ENCODE measurements at places on chromosomes 6 and 20. TPM values are rescaled to one million over a fixed set of nuclear protein-coding genes. Genes with fewer than 3 reads are reported as not detected.

- no peak for DNase-seq
These were observed 49.7 kb upstream of the ENPP4 start for GRCh38 chr6:46080111-46080510.

GRCh38 chr6:1814279-1814678 lies 204.6 kb downstream of the FOXC1 start:
- no peak for DNase-seq

The C6orf141 gene
- total RNA-seq, result 21.5 TPM

The ASF1A gene
- total RNA-seq, result 46.9 TPM

GRCh38 chr20:36775826-36776225 lies 2.3 kb upstream of the DSN1 start:
- DNase-seq, result no peak

The GABRR1 gene
- 0.02 TPM for total RNA-seq

GRCh38 chr6:136403110-136403980 lies 113.7 kb upstream of the BCLAF1 start:
- DNase-seq, result peak; percentile 89

- no peak for DNase-seq
These were observed 43.4 kb downstream of the HLA-C start for GRCh38 chr6:31228476-31228875.

DNA sequence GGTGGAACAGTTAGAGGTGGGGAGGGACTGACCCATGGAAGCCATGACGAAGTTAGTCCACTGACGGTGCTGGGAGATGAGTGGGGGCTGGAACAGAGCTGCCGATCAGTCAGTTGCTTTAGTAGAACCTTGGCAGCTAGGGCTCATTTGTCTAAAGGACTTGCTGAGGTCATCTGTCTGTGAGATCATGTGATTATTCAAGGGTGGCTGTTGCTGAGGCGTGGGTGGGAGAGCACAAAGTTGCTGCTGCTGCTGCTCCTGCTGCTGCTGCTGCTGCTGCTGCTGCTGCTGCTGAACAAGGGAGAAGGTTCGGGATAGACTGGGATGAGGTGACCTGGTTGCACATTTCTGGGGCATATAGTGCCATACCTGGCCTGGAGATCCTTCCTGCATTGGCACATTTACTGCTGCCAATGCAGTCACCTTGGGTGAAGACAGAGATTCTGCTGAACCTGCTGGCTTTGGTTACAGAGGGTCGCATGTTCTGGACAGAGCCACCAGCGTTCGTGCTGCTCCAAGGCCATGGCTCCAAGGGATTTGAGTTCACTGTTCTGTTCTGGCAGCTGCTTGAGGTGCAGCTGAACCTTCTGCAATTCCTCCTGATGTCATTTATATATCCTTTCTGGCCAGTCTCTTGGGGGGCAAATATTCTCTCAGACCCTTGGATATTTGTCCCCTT lies 840.5 kb downstream of the HACE1 start:
- DNase-seq, result no peak

GRCh38 chr6:12886961-12887775 lies 170.6 kb downstream of the PHACTR1 start:
- peak; percentile 69 for DNase-seq

The KCNG1 gene
- total RNA-seq, result 6.2 TPM

- no peak for DNase-seq
These were observed 116.4 kb upstream of the THEMIS start for GRCh38 chr6:128017288-128017687.

The TAGAP gene
- total RNA-seq, result not detected

DNA sequence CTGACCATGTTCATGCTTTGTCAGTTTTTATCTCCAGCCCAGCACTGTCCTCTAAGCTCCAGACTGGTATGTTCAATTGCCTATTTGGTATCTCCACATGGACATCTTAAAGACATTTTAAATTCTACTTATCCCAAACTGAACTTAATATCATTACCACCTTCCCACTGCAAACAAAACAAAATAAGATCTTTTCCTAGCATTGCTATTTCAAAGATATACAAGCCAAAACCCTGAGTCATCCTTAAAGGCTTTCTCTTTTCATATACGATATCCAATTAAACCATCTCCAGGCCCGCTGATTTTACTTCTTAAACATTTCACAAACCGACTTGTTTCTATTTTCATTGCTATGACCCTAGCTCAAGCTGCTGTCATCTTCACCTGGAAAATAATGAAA lies 35.1 kb upstream of the HS3ST5 start:
- peak; percentile 4 for DNase-seq

DNA sequence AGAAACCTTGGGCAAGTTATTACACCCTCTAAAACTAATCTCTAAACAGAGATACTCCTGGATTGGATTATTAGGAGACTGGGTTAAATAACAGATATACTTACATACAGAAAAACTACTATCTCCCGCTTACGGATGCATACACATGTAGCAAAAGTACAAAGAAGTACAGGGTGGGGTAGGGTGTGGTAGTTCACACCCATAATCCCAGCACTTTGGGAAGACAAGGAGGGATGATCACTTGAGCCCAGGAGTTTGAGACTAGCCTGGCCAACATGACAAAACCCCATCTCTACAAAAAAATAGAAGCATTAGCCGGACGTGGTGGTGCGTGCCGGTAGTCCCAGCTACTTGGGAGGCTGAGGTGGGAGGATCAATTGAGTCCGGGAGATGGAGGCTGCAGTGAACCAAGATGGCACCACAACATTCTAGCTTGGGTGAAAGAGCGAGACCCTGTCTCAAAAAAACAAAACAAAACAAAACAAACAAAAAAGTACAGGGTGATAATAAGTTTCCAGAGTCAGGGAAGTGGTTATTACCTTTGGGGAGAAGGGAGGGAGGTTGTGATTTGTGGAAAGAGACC lies 8.1 kb downstream of the PIM1 start:
- no peak for DNase-seq

DNA sequence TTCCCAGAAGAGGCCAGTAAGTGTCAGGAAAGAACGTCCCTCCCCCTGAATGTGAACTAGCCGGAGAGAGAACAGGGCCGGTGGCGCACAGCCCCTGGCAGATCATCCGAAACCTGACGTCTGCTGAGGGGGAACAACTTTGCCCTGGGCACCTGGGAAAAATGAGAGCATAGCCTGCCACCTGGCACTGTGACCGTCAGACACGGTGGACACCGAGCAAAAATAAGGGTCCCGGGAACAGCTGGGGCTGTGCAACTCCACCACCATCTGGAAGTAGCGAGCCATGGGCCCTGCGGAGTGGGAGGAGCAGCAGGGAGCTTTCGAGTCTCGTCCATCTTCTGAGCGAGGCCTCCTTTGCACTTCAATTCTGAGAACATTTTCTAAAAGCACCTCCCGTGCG lies 110.8 kb downstream of the EDN3 start:
- no peak for DNase-seq

- no peak for DNase-seq
These were observed 27.1 kb downstream of the SMOC2 start for GRCh38 chr6:168468045-168468444.

- no peak for DNase-seq
These were observed 9.6 kb upstream of the BAG2 start for GRCh38 chr6:57162516-57162915.

The DCDC2 gene
- 0.62 TPM for total RNA-seq

The PBOV1 gene
- total RNA-seq, result not detected

DNA sequence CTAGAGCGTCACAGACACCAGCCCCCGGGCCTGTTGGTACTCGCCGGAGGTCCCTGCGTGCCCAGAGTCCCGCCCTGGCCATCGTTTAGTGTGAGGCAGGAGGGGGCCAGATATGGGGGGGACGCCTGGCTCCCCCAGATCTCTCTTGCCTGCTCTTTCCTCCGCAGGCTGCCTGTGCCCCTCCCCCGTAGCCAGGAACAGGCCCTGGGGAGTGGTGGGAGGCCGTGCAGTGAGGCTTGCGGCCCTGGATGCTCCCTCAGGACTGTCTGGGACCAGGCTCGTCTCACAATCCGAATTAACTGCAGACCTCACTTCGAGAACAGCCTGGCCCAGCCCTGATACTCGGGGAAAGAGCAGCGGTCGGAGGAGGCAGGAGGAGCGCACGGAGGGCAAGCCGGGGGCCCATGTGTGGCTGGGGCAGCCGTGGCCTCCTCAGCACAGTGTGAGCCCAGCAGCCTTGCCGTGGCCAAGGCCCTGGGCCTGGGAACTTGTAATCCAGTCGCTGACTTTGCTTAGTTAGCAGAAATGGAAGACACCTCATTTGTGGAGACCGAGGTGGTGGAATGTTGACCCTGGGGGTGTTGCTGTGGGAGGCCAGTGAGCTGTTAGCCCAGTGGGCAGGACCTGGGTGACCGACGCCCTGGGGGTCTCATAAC lies 28.7 kb downstream of the FRMD1 start:
- DNase-seq, result no peak

DNA sequence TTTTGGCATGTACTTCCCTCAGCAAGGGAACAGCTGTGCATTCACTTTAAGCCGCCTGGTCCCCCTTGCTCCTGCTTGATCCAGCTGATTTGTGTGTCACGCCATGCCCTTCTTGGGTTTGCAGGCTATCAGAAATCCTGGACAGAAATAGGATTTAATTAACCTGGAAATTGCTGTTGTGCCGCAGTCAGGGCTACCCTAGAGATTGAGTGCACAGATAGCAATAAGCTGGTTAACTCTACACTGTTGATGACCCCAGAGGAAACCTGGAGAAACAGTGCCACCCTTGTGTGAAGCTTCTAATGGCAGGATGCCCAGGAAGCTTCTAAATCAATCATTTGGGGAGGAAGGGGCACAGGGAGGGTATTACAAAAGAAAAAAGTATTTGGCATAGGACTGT lies 199.0 kb downstream of the JARID2 start:
- DNase-seq, result peak; percentile 53

DNA sequence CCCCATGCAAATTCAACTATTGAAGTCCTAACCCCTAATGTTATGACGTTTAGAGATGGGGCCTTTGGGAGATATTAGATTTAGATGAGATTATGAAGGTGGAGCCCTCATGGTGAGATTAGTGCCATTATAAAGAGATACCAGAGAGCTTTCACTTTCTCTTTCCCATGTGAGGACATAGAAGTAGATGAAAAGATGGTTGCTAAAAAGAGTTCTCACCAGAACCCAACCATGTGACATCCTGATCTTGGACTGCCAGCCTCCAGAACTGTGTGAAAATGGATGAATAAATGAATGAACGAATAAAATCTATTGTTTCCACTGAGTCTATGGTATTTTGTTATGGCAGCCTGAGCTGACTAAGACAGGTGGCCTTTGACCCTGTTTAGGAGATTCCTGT lies 50.6 kb upstream of the FBXO30 start:
- DNase-seq, result no peak

Data from A172 (cell line).